Stimulated activated CD8-positive, alpha-beta memory T cell treated with anti-CD3 and anti-CD28 coated beads, Interleukin-7, amount 100 ng/mL, for 4 hours (primary cell): ENCODE measurements at places on chromosomes 13 and 19.

DNA sequence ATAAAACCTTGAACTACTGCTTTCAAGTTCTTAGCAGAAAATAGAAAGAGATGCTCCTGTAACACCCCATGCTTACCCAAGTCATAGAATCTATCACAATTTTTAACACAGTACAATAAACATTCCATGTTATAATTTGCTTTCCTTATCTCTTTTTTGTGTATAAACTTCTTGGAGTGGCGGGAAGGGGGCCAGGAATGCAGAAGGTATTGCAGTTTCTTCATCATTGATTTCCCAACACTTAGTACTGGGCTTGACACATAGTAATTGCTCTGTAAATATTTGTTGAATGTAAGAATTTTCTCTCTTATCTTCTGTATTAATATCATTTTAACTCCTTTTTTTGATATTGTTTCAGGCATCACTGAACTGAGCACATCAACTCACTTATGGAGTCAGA lies 535.8 kb downstream of the KCTD12 start:
- no peak for DNase-seq

DNA sequence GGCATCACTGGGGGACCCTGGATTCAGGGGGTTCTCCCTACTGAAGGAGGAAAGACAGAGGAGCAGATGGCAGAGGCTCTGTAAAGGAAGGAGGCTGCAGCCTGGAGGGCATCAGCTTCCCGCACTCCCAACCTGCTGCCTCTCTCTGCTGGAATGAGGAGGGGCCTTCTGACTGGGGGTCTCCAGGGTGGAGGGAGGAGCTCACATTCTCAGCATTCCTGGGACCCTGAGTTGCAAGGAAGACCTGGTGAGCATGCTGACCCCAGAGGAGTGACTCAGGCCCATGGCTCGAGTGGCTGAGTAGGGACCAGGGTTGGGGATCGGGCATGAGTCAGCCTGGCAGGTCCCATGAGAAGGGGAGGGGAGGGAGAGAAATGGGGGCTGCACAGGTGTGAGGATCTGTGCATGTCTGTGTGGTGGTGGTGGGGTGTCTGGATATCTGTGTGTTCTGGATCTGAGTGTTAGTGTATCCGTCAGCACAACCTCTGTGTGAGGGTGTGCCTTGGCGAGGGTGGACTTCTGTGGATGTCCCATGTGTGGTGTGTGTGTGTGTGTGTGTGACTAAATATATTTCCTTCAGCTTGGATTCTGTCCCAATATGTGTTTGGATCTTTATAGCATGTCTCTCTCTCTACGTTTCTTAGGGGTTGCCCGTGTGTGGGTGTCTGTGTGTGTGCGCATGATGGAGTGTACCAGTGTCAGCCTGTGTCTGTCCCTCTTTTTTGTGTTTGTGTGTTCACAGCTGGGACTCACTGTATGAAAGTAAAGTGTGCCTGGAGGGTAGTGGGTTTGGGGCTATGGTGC lies 4.6 kb downstream of the AXL start:
- DNase-seq, result no peak

- DNase-seq, result no peak
Measured at GRCh38 chr13:42561752-42562467, 12.0 kb upstream of the TNFSF11 start.

GRCh38 chr19:28520998-28521568 lies 691.9 kb downstream of the UQCRFS1 start:
- DNase-seq, result no peak

DNA sequence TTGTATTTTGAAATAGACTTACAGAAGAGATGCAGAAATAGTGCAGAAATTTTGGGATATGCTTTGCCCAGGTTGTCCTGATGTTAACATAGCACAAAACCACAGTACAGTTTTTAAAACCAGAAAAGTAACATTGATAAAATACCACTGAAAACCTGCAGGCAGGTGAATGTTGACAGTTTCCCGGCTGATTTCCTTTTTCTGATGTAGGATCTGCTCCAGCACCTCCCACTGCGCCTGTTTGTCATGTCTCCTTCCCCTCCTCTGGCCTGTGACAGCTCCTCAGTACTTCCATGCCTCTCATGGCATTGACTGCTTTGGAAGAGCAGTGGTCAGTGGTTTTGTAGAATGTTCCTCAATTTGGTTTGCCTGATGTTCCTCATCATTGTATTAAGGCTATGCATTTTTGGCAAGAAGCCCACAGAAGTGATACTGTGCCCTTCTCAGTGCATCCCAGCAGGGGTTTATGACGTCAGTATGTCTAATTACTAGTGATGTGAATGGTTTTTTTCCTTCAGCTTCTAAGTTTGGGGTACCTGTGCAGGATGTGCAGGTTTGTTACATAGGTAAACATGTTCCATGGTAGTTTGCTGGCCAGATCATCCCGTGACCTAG lies 31.0 kb downstream of the TDRD12 start:
- no peak for DNase-seq

DNA sequence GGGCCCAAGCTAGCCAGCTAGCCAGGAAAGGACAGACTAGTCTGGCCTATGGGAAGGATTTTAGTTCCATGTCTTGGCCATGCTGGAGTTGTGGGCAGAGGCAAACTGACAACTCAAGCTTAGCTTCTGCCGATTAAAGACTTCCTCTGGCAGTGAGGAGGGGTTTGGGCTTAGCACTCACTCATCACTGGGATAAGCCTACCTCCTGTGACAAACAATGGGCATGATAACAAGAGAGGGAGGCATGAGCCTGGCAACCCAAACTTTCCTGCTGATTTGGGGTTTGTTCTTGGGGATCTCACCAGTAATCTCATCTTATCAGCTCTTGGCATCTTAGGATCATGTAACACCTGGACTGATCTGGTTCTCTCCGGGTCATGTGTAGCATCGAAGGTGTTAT lies 83.6 kb downstream of the KL start:
- DNase-seq, result no peak

DNA sequence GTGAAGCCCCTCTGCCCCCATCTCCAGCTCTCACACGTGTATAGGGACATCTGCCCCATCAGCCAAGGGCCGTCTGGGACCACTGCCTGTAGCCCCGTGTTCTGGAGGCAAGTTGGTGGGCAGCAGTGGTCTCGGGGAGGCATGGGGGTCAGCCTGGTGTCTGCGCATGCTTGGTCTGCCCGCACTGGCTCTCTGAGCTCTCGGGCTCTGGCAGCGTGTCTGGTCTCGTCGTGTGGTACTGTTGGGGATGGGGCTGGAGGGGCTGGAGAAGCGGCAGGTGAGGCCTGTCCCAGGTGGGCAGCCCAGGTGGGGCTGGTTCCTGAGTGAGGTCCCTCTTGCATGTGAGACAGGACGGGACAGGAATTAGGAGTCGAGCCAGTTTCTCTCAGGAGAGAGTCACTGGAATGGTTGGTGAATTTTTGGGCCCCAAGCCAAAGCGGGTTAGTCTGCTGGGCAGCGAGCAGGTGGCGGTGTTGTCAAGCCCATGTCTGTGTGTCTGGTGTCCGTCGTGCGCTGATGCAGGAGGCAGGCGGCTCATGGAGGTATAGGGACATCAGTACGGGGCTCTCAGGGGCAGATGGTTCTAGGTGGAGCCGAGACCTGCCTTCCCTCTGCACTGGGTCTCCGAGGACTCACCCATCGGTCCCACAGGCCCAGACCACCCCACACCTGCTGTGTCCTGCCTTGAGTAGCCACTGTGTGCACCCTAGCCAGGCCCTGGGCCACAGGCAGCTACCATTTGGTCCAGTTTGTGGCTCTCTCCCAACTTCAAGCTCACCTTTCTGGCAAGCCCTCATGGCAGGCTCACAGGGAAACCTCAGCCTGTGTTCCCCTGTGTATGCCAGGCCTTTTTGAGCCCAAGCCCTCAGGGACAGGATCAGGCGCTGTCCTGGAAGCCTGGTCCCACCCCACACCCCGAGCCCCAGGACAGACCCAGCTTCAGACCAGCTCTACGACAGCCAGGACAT lies 18.2 kb downstream of the COMP start:
- no peak for DNase-seq

GRCh38 chr19:3105641-3106508 lies 11.7 kb downstream of the GNA11 start:
- no peak for DNase-seq

GRCh38 chr13:110555601-110556223 lies 5.8 kb downstream of the RAB20 start:
- DNase-seq, result no peak

DNA sequence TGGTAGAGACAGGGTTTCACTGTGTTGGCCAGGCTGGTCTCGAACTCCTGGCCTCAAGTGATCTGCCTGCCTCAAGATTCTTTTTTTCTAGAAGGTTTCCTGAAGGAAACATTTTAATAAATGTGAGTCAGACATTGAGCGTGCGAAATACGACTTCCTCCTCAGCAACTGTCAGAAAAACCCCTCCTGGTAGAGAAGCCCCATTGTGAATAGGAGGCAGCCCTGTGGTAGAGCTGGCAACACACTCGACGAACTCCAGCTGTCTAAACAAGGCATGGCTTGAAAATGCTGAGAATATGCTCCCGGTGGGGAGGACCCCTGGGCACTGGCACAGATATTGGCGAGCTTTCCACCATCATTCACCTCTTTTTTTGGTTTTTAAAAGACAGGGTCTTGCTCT lies 9.8 kb downstream of the ZNF333 start:
- no peak for DNase-seq

DNA sequence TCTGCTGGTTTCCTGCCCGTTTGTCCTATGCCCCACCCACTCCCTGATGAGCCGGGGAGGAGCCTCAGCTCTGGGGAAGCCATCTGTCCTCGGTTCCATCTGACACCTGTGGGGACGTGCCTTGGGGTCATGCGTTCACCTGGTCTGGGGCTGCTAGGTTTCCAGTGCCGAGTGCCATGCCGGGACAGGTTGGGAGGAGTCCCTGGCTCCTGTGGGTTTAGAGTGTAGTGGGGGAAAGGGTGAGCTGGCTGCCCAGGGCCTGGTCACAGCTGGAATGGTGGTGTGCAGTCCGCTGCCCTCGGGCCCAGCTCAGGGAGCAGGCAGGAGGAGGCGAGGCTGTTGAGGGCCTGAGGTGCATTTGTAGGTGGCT lies 2.5 kb downstream of the KDM4B start:
- no peak for DNase-seq

- DNase-seq, result no peak
Measured at GRCh38 chr13:46100191-46100815, 4.5 kb downstream of the CPB2 start.

GRCh38 chr13:49292742-49293486 lies 45.2 kb downstream of the CDADC1 start:
- DNase-seq, result no peak

DNA sequence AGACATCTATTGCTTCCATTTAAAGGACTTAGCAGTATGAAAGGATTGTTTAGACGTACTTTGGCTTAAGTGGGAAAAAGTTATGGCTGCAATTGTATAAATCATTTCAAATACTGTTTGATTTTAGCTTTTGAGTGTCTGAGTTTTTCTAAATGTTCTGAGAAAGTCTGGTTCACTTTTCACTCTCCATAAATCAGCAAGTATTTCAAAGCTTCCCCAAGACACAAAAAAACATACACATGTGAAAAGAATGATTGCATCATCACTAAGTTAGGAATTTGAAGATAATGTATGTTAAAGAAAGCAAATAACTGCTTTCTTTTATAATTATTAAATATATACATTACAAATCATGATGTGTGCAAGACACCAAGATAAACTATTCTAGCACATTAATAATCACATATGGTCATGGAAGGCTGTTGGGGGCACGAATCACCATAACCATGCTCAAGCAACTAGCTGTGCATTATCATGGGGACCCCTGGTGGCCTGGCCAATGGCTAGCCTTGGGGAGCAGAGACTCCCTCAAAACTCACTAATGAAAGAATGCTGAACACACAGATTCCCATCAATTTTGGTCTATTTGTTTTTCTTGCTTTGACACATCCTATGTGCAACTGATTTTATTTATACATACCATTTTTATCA lies 111.1 kb downstream of the MIPEP start:
- no peak for DNase-seq

DNA sequence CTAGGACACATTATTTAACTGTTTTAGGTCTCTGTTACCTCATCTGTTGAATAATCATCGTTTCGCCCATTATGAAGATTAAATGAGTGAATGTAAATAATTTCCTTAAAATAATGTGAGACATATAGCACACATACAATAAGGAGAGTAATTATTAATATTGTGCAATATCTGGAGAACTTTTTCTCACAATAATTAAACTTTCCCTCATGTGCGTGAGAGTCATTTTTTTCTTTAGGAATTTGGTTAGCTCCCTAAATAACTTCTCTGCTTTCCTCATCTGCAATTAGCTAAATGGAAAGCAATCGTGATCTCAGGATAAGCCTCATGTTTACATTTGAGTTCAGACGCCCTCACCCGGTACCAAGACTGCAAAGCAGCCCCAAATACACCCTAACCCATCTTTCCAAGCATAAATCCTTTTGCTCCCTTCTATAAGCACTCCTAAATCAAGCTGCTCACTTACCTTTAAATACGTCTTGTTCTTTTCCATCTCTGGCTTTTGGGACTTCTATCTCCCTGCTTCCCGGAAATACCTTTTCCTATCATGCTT lies 78.8 kb downstream of the MZT1 start:
- no peak for DNase-seq

GRCh38 chr19:46447824-46448223 lies 19.1 kb upstream of the PNMA8C start:
- DNase-seq, result no peak

DNA sequence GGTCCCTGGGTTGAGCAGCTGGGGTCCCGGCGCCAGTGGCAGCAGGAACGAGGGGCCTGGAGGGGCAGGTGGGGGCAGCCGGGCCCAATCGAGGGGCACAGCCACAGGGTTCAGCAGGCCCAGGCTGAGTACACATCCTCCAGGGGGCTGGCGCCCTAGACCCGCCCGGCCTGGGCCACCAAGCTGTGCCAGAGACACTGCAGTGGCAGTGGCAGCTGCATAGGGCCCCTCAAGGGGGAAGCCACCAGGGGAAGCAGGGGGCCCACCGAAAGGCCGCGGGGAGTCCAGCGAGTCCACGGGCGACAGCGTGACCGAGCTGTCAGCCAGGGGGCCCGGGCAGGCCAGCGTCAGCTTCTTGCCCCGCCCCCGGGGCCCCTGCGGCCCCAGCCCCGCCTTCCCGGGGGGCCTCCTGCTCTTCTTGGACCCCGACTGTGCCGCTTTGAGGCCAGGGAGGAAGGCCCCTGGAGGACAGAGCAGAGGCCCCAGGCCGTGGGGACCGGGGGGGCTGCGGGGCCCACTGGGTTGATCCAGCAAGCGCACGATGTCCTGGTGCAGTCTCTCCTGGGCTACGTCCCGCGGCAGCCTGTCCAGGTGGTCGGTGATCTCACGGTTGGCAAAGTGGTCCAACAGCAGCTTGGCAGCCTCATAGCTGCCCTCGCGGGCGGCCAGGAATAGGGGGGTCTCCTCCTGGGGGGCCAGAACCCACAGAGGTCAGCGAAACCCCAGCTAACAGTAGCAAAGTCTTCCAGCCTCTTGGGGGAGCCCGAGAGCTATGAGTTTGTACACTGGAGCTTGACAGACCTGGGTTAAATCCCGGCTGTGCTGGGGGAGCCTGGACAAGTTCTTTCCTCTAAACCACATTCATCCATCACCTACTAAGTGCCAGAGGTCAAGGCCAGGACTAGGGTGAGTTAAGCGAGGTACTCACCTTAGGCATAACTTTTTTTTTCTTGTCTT lies 39.5 kb downstream of the NOTCH3 start:
- DNase-seq, result no peak

DNA sequence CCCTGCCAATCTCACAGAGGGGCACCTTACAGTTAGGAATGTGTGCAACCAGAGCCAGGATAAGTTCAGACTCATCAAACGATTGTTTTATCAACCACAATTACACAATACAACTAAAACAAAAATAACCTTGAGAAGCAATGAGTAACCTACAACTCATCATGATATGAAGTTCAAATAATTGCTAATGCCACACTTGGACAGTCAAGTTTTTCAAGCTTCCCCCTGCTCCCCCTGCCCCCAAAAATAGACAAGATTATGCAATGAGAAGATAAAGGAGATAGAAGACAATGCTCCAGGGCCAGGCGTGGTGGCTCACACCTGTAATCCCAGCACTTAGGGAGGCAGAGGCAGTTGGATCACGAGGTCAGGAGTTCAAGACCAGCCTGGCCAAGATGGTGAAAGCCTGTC lies 13.6 kb upstream of the KPNA3 start:
- no peak for DNase-seq
